ENCODE measurements at places on chromosomes 5 and 9.

GRCh38 chr5:165631235-165631634 lies 2125.8 kb downstream of the MAT2B start:
- DNase-seq, result no peak

DNA sequence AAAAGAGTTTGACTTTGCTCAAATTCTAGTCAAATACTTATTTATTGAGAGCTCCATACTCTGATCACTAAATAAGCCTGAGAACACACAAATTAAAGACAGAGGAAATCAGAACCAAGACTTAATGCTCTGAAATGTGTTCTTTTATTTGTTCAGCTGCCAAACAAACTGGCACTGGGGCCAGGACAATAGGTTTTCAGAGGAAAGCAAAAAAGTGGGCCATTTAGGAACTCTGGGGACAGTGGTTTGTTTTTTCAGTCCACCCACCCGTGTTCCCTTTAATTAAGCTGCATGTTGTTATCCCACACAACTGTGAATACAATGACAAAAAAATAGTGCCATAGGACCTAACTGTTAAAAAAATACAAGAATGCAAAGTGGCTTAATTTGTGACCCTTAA lies 95.4 kb upstream of the RETREG1 start:
- no peak for DNase-seq

DNA sequence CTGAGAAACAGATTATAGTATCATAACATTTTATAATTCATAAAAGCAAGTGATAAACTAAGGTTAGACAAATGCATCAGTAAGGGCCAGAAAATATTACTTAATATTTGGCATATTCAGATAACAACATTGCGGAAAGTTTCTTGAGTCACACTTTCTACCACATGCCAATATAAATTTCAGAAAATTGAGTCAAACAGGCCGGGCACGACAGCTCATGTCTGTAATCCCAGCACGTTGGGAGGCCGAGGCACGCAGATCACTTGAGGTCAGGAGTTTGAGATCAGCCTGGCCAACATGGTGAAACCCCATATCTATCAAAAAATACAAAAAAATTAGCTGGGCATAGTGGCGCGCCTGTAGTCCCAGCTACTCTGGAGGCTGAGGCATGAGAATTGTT lies 47.1 kb downstream of the SLC38A9 start:
- no peak for DNase-seq

- no peak for DNase-seq
Measured at GRCh38 chr9:12906646-12907045, 131.8 kb downstream of the LURAP1L start.

DNA sequence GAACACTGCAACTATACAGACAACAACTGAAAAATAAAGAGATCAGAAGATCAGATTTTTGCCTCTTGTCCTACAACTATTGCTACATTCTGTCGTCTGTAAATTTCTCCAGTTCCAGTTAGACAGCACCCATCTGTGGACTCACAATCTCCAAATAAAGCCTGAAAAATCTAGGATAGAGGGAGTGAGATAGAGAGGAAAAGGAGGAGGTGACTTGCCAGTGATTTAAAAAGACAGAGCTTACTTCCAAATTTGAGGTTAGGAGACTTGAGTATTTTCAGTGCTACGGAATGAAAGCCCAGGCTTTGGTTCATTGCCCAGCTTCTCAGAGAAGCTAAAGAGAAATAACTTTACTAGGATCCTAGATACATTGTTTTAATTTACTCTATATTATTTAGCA lies 63.6 kb downstream of the PTCD2 start:
- no peak for DNase-seq

GRCh38 chr5:33195431-33196165 lies 245.2 kb upstream of the TARS1 start:
- no peak for DNase-seq

DNA sequence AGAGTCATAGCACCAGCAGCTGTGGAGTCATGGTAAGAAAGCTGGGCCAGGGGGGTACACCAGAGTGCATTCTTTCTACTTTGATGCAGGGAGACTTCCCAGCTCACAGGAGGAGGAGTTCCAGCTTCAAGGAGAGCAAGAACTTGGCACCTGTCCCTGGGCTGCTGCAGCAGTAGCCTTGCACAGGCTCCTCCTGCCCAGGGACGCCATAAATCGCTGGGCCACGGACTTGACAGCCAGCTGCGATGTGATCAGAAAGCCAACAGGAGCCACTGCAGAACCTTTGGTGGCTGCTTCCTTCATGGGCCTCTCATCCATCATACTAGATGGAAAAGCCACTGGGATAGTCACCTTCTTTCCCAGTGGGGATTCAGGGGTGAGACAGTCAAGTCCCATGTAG lies 234.7 kb downstream of the NMUR2 start:
- no peak for DNase-seq

All from stimulated activated CD4-positive, alpha-beta T cell treated with anti-CD3 and anti-CD28 coated beads, Interleukin-1b, Interleukin-23, amount 100 ng/mL, for 48 hours (primary cell).